ENCODE measurements at places on chromosomes 5 and 9.

DNA sequence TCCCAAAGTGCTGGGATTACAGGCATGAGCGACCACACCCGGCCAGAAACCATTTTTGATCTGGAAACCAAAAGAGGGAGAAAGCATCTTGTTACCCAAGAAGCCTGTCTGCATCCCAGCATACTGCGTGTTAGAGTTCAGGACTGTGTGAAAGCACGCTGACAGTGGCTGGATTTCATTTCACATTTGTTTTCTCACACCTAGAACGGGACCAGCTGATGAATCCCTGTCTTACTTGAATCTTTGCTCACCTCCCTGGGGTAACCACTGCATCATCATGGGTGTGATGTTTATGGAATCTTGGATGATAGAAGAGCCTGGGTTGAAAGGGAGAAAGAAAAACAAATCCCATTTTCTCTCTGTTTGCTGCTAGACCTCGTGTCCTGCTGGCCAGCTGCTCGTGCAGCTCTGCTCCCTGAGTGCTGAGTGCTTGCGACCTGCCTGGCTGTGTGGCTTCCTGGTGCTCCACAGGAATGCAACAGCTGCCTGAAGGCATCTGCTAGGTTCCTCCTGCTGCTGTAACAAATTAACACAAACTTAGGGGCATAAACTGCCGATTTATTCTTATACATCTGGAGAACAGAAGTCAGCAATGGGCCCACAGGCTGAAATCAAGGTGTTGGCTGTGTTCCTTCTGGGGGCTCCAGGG, 378.3 kb upstream of the DAP start:
- DNase-seq: no peak

- no peak for DNase-seq
These were observed 12.0 kb upstream of the PHYKPL start for GRCh38 chr5:178244576-178244975.

DNA sequence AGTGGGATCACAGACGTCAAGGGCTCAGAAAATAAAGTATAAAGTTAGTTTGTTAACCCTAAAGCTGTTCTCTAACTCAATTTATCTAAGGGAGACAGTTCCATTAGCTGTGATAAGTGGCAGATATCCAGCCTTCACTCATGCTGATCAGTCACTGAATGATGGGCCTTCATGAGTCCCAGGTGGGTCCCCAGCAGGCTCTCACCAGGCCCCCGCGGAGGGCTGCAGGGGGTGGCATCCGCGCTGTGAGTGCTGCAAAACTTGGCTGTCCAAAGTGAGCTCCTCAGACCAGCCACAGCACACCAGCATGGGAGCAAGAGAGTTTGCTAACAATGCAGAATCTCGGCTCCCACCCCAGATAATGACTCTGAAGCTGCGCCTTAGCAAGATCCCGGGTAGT, 187.2 kb downstream of the GNA14 start:
- DNase-seq: no peak

DNA sequence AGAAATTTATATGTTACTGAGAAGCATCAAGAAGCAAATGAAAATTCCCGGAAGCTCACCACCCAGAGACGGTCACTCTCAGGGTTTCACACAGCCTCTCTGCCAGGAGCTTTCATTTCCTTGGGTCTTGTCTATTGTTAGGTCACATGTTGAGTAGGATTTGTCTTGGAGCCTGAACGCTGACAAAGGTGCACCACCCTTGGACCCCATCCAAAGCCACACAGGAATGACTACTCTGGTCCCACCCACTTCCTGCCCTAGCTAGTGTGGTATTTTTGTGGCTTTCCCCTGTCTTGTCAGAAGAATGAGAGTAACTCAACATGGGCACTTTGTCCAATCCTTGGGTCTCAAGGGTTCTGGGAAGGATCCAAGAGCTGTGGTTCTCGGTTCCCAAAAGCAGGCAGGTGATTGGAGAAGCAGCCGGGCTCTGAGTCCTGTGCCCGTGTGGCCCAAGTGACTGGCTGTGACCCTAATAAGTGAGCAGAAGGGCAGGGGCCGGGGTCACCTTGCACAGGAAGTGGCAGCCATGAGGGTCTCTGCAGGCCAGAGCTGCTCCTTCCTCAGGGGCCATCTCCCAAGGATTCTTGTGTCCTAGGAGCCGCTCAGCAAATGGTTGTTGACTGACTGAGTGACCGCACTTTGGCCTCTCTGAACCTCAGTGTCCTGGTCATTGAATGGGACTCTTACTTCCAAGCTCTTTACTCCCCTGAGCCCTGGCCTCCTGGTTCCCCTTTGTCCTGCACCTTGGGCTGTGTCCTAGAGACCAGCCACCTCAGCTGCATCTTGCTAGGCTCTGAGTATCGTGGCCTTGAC, 6.9 kb downstream of the FGD3 start:
- peak; percentile 36 for DNase-seq

GRCh38 chr9:127437497-127438264, 13.5 kb downstream of the ZNF79 start:
- no peak for DNase-seq

GRCh38 chr5:179817470-179817840, 3.2 kb upstream of the SQSTM1 start:
- DNase-seq: no peak

Measured in NCI-H1436 treated with DMSO at 0.1 percent for 48 hours (cell line).